Body of pancreas (tissue), 4 donors: ENCODE measurements at places on chromosomes 5 and 9. TPM values are rescaled to one million over a fixed set of nuclear protein-coding genes. Genes with fewer than 3 reads are reported as not detected.

DNA sequence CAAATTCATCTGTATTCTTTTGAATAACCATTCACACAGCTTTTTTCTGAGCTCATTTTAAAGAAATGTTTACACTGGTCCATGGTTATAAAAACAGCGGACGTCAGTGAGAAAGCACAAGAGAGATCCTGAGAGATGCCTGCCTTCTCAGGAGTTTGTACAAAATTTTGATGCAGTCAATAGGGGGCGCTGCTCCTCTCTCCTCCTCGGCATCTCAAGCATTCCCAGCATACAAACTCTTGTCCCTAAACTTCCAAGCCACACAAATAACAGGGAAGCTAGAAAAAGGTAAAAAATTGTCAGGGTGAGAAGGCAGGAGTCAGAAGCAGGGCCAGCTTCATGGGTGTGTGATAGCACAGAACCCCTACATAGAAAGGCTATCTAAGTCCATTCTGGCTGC lies 11.2 kb upstream of the CCDC152 start:
- no peak for DNase-seq

- no peak for DNase-seq
Observed at GRCh38 chr9:92706218-92706940, 36.4 kb upstream of the IPPK start.

- DNase-seq = no peak
Observed at GRCh38 chr5:166909926-166910325, 1381.5 kb upstream of the WWC1 start.

DNA sequence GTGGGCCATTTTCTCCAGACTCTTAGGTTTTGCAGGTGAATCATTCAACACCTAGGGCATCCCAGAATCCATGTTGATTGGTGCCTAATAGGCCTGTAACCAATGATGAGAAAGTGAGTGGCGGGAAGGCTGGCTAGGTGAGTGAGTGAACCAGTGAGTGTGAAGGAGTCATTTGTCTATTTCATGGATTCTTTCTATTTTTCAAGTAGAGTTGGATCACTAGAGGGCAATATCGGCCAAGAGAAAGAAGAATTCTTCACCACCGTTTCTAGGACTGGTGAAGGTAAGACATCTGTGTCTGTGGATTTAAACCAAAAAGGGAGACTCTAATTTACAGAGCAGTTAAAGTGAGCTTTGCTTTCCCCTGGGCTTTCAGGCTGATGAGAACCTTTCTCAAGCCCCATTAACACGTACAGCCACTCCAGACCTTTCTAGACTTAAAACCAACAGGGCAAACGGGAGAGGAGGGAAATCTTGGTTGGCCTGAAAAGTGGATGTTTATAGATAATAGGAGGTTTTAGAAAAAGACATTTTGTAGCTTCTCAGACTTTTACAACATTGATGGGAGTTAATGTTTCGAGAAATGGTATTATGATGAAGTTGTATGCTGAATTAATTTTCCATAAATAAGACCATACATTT lies 114.3 kb upstream of the IL12B start:
- DNase-seq = no peak

Gene COL5A1
- 7.0 TPM for total RNA-seq

GRCh38 chr9:2119566-2119965 lies 104.4 kb downstream of the SMARCA2 start:
- DNase-seq = no peak

DNA sequence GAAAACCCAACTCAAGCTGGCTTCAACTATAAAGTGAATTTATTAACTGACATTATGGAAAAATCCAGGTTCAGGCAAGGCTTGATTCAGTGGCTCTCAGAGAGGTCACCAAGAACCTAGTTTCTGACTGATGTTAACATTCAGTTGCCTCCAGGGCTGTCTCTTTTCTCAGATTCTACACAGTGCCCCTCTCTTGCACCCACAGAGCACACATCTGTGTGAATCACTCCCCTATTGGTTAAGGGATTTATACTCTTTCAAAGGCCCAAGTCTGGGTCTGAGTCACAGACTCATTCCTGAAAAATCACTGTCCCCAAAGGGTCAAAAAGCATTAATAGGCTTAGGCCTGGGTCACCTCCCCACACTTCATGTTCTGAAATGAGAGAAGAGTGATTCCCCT lies 6.2 kb upstream of the HAVCR2 start:
- DNase-seq = no peak

Gene FBXL7
- 4.0 TPM for total RNA-seq

DNA sequence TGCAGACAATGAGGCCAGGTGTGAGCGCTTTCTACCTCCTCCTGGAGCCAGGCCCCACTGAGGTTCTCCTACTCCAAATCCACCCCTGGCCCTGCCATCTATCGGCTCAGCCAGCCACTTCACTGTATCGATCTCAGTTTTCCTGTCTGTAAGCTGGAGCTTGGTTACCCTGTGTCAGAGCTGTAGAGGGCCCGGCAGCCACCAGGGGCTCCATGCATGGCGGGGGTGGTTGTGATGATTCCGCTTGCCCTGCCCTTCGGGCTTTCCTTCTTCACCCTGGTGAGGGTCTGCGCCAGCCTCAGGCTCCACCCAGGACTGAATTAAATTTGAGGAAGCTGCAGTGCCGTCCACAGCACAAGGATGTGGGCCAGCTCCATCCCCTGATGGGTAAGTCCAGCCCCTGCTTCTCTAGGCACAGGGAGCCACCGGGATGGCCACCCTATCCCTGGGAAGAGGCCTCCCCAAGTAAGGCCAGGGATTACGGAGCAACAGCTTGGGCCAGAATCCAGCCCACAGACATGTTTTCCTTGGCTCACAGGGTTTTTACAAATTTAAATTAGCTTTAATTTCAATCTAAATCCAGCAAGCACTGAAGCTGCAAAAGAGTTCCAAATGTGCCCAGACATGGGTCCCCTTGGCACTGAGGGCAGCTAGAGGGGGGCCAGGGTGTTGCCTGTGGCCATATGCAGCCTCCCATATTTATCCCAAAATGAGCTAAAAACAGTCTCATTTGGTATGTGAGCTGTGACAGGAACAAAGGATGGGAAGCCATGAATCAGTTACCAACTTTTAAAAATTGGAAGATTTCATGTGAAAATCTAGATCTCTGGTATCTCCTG lies 89.1 kb upstream of the FBXW11 start:
- DNase-seq = no peak

Gene CFAP77
- not detected for total RNA-seq
